Fibroblast of villous mesenchyme (primary cell): ENCODE measurements at places on chromosomes 2 and 18. TPM values are rescaled to one million over a fixed set of nuclear protein-coding genes. Genes with fewer than 3 reads are reported as not detected.
A peak's percentile ranks its signal among the peaks of the same experiment; 100 is the strongest.

The GREB1L gene
- 8.7 and 25.0 TPM in 2 replicates for total RNA-seq

The USP37 gene
- 18.0 and 21.2 TPM in 2 replicates for total RNA-seq

The PIAS2 gene
- total RNA-seq = 26.4 and 32.0 TPM in 2 replicates

The TIGD1 gene
- 4.2 and 5.2 TPM in 2 replicates for total RNA-seq

The ITGB6 gene
- under 0.01 TPM in 1 of 2 replicates, not detected in the other for total RNA-seq

GRCh38 chr2:96336104-96336775 is 674 bp downstream of the NCAPH start:
- DNase-seq = no peak

DNA sequence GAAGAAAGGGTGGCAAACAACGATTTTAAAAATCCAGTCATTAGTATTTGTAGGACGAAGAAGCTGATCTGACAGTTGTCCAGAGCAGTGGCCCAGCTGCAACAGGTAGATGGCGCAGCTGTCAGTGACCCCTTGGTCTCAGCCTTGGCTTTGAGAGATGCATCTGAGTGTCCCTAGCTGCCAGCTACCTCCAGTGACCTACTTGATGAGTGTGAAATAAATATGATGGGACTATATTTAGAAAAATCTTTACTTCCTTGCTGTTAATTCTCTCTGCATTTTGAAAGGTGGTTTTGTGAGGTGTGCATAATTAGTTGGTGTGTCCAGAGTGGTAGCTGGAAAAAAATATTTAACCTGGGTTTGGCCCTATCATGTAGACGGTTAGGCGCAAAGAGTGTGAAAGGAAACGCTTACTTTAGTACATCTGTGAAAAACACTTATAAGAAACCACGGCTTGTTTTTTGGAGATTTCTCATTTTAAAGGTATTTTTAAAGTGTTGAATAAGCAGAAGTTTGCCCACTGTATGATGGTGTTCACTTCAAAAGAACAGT is 963 bp downstream of the INPP1 start:
- DNase-seq = no peak

DNA sequence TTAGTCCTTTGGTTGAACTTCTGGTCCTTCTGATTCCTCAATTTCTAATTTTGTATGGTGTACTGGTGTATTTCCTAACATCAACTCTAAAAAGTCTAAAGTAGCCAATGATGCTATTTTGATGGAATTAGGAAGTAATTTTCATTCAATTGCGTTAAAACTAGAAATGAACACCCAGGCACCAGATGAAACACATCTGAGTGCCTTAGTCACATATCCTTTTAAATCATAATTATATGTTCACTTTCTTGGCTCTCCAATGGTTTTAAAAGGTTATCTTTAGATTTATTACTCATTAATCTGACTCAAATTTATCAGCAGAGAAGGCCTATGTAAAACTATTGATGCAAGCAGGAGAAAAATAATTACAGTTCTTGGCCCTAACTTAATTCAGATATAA is 119.7 kb downstream of the GAREM1 start:
- peak; percentile 42 for DNase-seq

- no peak for DNase-seq
Observed at GRCh38 chr2:214471990-214472389, 61.1 kb downstream of the VWC2L start.

- DNase-seq = no peak
Observed at GRCh38 chr18:75143851-75144250, 65.1 kb downstream of the PTGR3 start.

DNA sequence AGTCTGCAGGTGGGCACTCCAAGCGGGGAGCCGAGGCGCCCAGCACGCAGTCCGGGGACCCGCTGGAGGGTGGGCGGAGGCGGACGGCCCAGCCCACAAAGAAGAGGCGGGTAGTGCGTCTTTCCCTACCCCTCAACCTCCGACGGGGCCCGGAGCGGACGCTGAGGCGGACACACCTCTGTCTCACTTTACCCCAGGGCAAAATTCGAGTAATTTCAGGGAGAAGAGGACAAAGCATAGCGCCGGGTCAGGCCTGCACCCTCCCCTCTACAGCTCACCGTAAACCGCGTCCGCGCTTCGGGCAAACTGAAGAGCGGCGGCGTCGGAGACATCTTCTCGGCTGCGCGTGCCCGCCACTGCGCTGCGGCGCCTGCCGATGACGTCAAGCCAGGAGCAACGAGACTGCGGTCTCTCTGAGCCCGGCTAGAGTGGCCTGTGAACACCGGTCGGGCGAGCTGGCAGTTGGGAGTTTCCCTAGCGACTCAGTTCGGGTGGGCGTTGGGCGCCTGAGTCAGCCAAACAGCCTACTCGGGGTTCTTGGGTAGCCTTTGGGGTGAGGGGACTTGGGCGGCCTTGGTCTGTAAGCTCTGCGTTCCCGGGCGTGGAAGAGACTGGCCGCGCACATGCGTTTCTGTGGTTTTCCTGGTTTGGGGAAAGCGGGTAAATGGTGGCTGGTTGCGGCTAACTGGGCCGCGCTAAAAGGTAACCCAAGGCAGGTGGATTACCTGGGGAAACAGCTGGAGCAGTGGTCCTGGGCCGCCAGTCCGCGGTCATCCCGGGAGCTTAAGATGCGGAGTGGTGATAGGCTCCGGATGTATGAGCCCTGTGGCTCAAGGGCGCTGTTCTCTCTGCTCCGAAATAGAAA is at the start of gene THOC1:
Gene THOC1, minus strand, starts transcription at position 360 of the 865 bp plus-strand sequence. Its CDS starts 28 bp downstream, at position 332.
- DNase-seq = peak; percentile 89

- no peak for DNase-seq
Observed at GRCh38 chr2:145190031-145190703, 670.2 kb upstream of the ZEB2 start.
